ENCODE measurements at places on chromosomes 4 and X.

DNA sequence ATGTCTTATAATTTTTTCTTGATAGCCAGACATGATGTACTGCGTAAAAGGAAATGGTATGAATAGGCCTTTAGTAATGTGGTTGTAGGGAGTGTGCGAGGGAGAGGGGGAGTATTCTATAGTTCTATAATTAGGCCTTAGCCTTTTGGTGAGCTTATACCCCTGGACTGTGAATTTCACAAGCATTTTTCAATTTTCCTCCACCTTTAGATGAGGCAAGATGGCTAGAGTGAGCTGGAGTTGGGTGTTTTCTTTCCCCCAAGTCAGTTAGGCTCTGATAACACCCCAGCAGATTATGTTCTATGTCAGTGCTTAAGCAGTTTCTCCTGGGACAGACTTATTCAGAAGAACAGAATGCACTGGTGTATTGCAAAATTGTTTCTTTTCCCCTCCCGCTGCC, 210.2 kb upstream of the NPY2R start:
- no peak for DNase-seq

DNA sequence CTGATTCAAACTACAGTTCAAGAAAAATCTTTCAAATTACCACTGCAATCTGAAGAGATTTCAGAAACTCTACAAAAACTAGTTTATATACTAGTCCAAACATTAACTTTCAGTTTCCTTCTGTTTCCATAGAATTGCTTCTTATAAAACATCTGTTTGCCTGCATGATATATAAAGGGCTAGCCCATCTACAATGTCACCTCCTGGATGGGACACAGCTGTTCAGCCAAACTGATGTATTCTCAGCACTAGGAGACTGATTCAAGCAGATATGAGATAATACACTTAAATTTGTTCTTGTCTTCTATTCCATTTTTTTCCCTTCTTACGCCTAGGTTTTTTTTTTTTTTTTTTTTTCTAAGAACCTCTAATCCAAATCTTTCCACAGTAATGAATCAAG, 1569.7 kb upstream of the IGFBP7 start:
- no peak for DNase-seq

GRCh38 chr4:9999956-10000561, 21.2 kb downstream of the SLC2A9 start:
- no peak for DNase-seq

GRCh38 chr4:181964731-181965130, 278.5 kb upstream of the TENM3 start:
- DNase-seq, result no peak

- DNase-seq, result no peak
These were observed 75.2 kb downstream of the PJA1 start for GRCh38 chrX:69090022-69090421.

DNA sequence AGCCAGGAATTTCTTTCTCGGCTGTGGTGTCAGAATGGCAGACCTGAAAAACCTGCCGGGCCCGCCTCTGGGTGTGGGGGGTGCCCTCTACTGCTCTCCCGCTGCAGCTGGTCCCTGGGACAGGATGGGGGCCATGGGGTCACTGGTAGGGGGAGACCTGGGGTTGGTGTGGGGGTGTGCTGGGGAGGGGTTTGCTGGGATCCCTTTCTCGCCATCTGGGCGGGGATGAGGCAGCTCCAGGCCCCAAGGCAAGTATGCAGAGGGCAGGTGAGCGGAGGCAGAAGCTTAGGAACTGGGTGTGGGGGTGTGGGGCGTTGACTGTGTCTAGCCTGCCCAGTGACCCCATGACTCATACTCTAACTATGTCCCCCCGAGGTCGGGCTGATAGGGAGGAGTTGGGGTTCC, 884 bp downstream of the CCDC120 start:
- DNase-seq, result no peak

GRCh38 chrX:672931-673330, 42.3 kb downstream of the SHOX start:
- DNase-seq, result no peak

GRCh38 chr4:115780835-115781234, 667.4 kb upstream of the NDST4 start:
- DNase-seq, result no peak

GRCh38 chr4:185020293-185020808, 2.1 kb downstream of the HELT start:
- no peak for DNase-seq

DNA sequence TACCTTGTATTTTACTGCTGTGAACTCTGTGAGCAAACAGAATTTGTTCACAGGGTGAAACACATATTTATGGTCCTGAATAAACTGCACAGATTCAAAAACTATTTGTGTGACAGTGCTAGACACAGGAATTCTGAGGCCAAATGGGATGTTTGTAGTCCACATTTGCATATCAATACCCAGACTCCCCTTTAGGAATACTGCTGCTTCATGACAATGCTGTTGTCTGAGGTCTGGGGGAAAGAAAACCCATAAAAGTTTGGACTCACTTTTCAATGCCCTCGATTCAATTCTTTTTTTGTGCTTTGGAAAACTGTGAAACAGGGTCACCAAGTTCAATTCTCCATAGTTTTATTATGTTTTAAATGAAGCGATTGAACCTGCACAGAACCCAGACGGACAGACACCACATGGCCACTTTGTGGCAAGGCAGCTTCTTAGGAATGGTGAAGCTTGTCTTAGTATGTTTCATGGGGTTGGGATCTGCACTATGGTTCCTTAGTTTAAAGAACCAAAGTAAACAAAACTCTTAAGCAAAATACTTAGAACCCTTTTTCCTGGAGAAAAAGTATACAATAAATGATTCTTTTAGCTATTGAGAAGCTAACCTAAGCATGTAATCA, 92.3 kb upstream of the MAD2L1 start:
- no peak for DNase-seq

DNA sequence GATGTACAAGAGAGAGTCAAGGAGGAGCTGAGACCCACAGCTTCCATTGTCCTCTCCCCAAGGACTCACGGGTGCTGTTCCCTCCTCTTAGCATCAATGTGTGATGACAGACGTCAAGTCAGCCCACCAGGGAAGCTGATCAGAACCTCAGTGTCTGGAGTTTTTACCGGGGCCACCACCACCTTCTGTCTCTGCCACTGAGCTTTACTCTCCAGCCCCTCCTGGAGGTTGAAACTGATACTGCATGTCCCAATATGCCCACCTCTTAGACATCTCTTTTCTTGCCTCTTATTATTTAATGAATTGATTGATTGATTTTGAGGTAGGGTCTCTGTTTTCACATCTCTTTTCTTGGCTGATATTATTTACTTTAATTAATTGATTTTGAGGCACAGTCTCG, 10.3 kb upstream of the AKAP17A start:
- peak; percentile 55 for DNase-seq

- DNase-seq, result peak; percentile 60
These were observed 585 bp upstream of the SEC24D start for GRCh38 chr4:118836301-118837120.

DNA sequence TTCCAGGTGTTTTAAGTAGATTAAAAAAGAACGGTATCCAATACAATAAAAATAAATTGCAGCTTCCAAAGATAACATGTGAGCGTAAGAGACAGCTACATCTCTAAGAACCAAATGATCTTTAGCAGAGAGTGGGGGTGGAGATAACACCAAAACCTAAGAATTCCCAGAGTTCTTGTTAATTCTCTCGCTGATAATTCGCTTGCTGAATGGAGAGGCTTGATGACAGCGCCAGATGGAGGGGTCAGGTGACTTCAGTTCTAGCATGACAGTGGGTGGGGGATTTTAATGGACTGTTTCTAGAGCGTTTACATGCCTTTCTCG, 2.3 kb downstream of the CLCN4 start:
- DNase-seq, result no peak

GRCh38 chr4:151668689-151669402, 92.0 kb downstream of the GATB start:
- no peak for DNase-seq

GRCh38 chr4:112296949-112297880, at the start of gene ALPK1:
Gene ALPK1, plus strand, starts transcription at chr4:112297369.
- DNase-seq, result no peak

DNA sequence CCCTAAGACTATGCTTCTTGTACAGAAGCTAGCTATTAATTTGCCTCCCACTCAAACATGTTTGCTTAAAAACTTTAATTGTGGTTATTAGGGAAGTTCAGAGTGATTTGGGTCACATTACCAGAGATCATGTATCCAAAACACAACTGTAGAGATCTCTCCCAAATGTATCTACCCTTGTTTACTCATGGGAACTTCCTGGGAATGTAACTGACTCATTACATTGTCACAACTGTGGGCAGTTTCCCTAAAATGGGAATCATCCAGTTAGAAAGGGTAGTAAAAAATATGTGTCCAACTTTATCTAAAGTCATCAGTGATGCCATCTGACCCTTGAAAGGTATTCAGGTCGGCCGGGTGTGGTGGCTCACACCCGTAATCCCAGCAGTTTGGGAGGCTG, 40.3 kb upstream of the GLRA3 start:
- DNase-seq, result no peak

- DNase-seq, result no peak
These were observed 96.3 kb upstream of the ENPP6 start for GRCh38 chr4:184313702-184314659.

GRCh38 chrX:154731881-154732280, 19.0 kb downstream of the GAB3 start:
- DNase-seq, result no peak

DNA sequence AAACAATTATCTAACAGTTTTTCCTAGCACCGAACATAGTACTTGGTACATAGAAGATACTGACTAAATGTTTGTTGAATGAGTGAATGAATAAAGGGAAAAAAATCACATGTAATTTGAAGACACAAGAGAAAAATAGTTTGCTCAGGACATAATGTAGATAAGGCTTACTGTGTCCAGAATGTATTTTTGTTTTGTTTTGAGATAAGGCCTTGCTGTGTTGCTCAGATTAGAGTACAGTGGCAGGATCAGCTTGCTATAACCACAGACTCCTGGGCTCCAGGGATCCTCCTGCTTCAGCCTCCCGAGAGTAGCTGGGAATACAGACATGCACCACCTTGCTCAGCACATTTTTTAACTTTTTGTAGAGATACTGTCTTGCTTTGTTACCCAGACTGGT, 6.5 kb downstream of the FAM199X start:
- DNase-seq, result no peak

GRCh38 chr4:52311464-52312125, 260.5 kb downstream of the SPATA18 start:
- DNase-seq, result no peak

- no peak for DNase-seq
These were observed 18.8 kb upstream of the GTPBP6 start for GRCh38 chrX:337331-337831.

DNA sequence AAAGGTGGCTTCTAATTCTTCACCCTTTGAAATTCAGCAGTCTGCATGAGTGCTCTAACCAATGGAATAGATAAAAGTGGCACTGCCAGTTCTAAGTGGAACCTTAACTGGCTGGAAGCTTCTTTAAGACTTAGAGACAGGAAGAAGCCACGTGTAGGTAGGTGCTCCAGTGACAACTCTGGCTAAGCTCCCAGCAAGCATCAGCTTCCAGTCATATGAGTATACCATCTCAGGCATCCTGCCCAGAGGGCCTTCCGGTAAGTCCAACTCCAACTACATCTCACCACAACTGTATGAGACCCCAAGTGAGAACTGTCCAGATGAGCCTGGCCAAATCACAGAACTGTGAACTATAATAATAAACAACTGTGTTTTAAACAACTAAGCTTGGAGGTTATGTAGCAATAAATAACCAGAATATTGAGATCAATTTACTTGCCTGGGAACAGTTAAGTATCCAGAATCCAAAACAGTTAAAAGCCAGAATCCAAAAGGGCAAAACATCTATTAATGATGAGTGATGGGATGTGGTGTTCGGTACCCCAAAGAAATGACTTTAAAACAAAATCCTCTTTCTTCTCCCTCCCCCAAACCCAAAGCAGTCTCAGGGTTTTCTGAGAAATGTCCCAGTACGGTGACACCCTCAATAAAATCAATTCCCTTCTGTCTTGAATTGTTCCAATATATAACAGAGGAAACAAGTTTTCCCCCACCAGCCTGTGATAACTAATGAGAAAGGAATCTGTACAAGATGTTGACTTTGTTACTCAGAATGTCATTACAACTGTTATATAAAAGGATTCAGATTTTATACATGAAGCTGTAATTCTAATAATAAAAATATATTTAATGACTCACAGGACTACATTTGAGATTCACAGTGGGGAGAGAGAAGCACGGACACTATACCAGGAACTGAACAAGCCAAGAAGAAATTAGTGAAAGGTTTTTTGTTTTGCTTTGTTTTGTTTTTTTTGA, 4.2 kb downstream of the TSPAN5 start:
- DNase-seq, result no peak

DNA sequence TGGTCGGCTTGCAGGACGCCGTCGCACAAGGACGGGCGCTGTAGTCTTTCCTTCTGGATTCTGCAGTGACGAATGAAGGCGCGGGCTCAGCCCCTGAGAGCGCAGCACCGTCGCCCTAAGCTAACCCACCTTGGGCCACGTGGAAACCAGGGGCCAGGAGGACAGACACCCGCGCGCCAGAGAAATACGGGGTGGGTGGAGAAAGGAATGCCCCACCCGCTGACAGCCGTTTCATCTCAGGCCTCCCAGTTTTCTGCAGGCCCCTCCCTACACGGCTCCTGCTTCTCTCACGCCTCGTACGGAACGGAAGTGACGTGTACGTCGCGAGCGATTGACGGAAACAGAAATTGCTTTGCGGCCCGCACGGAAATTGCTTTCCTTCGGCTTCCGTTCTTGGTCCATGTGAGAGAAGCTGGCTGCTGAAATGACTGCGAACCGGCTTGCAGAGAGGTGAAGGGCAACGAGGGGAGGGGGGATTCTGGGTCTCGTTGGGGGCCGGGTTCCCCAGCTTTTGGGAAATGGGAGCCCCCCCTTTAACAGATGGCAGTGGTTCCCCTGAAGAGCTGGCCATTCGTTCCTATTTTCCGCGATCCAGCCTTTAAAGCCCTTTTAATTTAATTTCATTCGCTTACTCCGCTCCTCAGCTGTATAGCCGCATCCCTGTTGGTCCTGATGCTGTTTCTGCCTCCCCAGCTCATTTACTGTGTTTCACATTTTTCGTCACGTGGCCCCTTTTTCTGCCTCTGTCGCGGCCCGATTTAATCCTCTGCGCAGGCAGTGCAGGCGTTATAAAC, at the start of gene UTP14A:
Gene UTP14A (plus strand): TSS at position 378 of the 794 bp plus-strand sequence. CDS start 47 bp downstream, at position 425.
- DNase-seq, result peak; percentile 80

- DNase-seq, result no peak
These were observed 53.7 kb downstream of the PRKX start for GRCh38 chrX:3659761-3660160.

- no peak for DNase-seq
These were observed 1.4 kb downstream of the PRKG2 start for GRCh38 chr4:81213671-81214070.

GRCh38 chrX:29275928-29276327, 688.7 kb downstream of the IL1RAPL1 start:
- no peak for DNase-seq

DNA sequence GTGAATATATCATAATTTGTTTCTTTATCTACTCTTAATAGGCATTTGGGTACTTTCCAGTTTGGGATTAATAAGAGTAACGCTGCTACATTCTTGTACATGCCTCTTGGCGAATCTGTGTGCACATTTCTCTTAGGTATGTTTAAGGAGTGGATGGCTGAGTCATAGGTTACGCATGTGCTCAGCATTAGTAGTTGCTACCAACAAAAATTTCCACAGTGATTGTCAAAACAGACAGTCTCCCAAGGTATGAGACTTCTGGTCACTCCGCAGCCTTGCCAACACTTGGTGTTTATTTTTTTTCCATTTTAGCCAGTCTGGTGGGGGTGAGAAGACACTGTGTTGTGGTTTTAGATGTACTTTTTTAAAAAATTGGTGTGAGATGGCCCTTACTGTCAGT, 44.6 kb downstream of the FGFBP1 start:
- no peak for DNase-seq

- DNase-seq, result no peak
These were observed 271.6 kb downstream of the TLL1 start for GRCh38 chr4:166144607-166145006.
